ENCODE measurements at places on chromosomes 6 and 20.

GRCh38 chr6:45479834-45480751 lies 102.4 kb upstream of the SUPT3H start:
- DNase-seq = no peak

DNA sequence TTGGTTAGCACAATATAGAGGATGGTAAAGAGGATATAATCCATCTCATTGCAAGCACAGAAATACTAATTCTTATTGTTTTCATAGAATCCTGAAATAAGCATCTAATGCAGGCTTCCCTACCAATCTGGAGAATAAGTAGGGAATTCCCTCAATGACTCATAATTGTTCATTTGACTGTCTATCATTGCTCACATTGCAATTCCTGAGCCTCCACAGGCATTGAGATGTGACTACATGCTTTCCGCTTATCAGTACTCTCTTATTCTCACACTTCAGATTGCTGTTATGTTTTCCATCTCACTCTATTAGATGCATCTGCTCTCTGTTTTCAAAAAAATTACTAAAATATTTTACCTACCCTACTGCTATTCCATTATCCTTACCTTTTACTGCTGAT lies 216.2 kb upstream of the PRSS16 start:
- DNase-seq = no peak

- DNase-seq = no peak
Observed at GRCh38 chr6:168432196-168432595, 8.8 kb upstream of the SMOC2 start.

DNA sequence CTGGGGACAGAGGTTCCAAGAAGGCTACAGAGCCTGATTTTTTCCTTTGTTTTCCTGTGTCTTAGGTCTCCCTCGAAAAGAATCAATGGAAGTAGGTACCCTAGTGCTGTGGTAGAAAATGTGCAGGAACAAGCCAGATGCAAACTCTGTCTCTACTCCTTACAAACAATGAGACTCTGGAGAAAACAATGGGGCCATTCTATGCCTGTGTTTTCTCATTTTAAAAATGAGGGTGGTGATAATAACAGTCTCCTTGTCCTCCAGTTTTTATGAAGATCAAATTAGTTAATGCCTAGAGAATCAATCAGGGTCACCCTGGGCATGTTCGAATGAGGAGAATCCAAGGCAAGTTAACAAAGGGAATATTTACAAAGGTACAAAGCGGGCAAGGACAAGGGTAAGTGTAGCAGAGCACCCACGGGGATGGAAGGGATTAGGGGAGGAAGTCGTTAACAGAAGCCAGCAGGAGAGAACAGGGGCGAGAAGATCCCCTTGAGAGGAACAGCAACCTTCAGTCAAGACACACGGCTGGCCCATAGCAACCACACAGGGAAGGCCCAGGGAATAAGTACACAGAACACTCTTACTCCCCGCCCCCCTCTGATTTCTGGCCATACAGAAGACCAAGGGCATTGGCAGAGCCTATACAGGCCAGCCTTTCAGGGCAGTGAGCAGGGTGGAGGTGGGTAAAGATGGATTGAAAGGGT lies 342.8 kb downstream of the PTPRT start:
- DNase-seq = no peak

- DNase-seq = no peak
Observed at GRCh38 chr20:34701405-34702085, 2.6 kb upstream of the TP53INP2 start.

GRCh38 chr6:12296255-12296573 lies 6.1 kb downstream of the EDN1 start:
- no peak for DNase-seq

GRCh38 chr20:33148040-33148439 lies 19.9 kb upstream of the BPIFA2 start:
- DNase-seq = no peak

DNA sequence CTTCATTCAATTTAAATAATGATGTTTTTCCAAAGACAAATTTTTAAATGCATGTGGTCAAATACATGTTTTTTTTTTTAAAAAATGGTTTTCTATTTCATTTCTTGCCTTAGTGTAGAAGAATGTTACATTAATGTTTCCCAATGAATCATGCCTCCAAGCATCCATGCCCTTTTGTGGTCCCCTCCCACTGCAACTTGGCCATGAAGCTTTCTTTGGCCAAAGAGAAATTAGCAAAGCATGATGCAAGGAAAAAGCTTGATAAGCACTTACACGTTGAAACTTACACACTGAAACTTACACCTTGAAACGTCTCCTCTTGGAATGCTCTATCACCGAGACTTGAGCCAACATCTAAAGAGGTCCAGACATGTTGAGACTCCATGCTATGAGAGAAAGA lies 93.0 kb upstream of the ELOVL5 start:
- no peak for DNase-seq

DNA sequence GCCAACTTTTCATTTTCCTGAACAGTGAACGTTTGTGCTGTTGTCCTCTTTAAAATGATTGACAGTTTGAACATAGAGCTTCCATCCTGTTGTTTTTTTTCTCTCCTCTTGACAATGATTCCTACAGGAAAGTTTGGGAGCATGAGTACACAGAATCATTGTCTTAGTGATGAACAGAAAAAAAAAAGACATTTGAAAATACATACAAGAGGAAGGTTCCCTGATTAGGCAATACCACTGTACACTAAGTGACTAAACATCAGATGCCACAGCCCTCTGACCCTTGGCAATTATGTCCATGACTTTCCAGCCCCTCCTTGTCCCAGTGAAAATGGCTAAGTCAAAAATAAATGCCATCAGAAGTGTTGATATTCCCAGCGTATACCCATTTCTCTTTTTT lies 71.5 kb downstream of the RTN4IP1 start:
- DNase-seq = no peak

DNA sequence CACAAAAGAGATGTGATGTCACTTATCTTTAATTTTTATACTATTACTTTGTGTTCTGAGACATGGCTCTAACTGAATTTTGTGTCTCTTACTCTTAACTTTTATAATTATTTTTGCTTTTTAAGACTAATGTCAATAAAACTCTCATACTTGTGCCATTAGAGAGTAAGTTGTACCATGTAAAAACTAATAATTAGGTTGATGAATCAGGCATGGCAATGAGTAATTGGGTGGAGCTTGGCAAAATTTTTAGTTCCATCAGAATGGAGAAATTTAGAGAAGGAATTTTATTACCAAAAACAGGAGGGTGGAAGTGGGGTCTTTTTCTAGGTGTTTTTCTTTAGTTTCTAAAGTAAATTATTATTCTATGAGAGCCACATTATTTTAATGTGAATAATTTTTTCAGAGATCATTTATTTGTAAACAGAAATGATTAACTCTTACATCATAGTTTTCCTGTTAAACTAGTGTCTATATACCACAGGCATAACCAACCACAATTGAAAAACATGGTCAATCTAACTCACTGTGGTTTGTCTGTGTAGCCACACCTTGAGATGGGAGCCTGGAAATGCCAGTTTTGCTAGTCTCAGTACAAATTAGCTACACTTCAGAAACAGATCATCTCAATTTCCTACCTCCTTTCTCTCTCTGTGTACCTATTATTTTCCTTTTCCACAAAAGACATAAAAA lies 51.8 kb downstream of the ELOVL4 start:
- DNase-seq = no peak

DNA sequence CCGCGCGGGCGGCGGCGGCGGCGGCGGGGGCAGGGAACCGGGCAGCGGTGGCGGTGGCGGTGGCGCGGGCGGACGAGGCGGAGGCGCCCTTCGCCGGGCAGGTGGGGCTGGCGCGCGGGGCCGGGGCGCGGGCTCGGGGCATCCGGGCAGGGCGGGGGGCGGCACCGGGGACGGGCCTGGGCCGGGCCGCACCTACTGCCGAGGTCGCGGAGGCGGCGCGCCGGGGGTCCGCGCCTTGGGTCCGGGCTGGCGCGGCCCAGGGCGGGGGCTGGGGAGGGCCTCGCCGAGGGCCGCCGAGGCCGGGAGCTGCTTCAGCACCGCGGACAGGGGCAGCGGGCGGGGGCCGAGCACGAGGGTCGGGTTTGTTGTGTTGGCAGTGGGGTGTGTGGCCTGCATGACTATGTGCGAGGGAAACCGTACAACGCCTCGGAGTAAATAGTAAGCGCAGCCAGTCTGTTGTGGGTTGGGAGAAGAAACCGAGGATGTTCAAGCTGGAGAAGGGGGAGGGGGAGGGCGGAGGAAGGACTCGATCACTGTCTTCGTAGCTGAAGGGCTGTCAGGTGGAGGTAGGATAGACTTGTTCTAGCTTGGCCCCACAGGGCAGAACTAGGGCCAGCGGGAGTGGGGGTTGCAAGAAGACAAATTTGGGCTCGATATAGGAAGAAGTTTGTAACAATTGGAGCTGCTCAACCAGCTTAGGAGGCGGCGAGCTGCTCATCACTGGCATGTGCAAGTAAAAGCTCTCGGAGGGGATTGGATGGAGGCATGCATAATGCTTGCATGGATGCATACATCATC lies 593 bp downstream of the MMP24 start:
- no peak for DNase-seq

DNA sequence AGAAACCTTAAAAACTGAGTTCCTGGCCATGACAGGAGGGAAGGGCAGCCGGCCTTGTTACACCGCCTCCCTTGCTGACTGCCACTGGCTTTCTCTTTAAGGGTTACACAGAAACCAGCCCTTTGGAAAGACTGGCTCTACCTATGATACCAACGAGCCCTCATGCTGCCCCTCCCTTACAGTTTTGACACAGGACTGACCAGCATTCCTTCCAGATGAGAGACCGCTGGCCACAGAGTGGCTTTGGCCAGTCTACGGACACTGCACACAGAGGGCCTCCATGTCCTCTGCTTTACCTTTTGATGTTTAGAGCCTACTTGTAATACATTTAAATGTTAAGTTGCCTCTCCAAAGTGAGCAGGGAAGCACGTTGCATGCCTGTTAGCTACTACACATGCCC lies 243.2 kb upstream of the GMDS start:
- no peak for DNase-seq

GRCh38 chr6:130211691-130212090 lies 11.1 kb downstream of the SAMD3 start:
- DNase-seq = no peak

- no peak for DNase-seq
Observed at GRCh38 chr6:13006578-13007300, 290.2 kb downstream of the PHACTR1 start.

DNA sequence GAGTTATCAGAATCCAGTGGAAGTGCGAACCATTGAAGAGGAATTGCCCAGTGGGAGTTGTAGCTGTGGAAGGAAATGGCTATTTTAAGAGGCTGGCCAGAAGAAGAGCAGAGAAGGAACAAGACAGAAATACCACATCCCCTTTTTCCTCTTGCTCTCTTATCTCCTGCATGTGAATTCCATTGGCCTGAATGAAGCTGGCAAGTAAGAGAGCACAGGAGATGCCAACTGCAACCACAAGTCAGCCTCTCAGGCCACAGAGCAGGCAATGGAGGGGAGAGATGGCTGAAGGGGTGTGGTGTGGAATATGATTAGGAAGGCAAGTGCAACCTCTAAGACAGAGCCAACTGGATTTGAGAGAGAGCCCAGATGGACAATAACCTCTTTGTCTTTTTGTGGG lies 362.7 kb upstream of the IMPG1 start:
- DNase-seq = no peak

- DNase-seq = peak; percentile 95
Observed at GRCh38 chr20:3710703-3711483, 1.5 kb downstream of the SIGLEC1 start.

GRCh38 chr6:22081709-22082108 lies 215.1 kb downstream of the PRL start:
- no peak for DNase-seq

GRCh38 chr6:137843211-137843610 lies 23.8 kb upstream of the TNFAIP3 start:
- DNase-seq = no peak

- no peak for DNase-seq
Observed at GRCh38 chr6:45607798-45608197, 230.1 kb upstream of the SUPT3H start.

GRCh38 chr6:3457710-3458602 lies 1.1 kb upstream of the SLC22A23 start:
- no peak for DNase-seq

DNA sequence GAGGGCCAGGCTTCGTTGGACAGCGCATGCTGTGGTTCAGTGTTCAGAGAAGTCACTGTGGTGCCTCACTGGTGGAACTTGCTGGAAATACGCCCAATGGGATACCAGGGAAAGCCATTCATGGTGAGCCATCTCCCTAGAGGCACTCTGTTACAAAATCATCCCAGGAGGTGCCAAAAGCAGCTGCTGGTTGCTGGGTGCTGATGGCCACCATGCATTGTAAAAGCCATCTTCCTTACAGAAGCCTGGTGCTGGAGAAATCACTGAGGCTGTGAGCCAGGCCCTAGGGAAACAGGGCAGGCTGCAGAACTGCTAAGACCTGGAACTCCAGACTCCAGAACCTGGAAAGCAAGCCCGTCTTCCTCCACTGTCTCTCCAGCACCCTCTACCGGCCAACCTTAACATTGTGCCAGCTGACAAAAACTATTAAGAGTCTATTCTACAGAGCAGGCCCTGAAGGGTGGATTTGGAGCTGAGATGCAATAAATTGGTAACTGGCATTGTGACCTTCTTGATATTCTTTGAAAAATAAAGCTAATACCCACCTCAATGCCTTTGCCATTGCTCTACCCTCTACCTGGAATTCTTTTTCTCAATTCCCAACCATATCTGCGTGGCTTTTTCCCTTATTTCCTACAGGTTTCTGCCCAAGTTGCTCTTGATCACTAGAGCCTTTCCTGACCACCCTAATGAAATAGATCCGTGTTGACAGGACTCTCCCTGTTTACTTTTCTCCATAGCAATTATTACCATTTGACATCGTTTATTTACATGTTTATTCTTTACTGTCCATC lies 18.5 kb downstream of the SNRPB start:
- DNase-seq = peak; percentile 62

DNA sequence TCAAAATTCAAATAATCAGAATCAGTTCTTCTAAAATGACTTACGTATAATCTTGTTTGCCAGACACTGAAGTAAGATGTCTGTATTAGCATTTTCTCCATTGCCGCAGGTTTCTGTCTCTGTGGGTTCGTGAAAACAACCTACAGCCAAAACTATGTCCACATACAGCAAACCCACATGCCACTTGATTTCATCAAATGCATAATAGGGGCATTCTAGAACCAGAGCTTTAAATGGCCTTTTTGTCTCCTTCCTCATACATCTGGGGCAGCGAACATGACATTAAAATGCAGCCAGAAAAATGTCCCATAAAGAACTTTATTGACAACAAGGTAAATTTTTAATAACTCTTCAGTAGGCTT lies 90.2 kb upstream of the QKI start:
- DNase-seq = no peak

- no peak for DNase-seq
Observed at GRCh38 chr20:19851861-19852260, 93.8 kb downstream of the RIN2 start.

GRCh38 chr6:4553387-4553786 lies 222.8 kb upstream of the CDYL start:
- no peak for DNase-seq

- no peak for DNase-seq
Observed at GRCh38 chr20:18019068-18019467, 38.6 kb downstream of the OVOL2 start.
